ENCODE measurements at places on chromosomes 5 and 9.

GRCh38 chr5:14310901-14311300 lies 167.8 kb downstream of the TRIO start:
- no peak for DNase-seq

DNA sequence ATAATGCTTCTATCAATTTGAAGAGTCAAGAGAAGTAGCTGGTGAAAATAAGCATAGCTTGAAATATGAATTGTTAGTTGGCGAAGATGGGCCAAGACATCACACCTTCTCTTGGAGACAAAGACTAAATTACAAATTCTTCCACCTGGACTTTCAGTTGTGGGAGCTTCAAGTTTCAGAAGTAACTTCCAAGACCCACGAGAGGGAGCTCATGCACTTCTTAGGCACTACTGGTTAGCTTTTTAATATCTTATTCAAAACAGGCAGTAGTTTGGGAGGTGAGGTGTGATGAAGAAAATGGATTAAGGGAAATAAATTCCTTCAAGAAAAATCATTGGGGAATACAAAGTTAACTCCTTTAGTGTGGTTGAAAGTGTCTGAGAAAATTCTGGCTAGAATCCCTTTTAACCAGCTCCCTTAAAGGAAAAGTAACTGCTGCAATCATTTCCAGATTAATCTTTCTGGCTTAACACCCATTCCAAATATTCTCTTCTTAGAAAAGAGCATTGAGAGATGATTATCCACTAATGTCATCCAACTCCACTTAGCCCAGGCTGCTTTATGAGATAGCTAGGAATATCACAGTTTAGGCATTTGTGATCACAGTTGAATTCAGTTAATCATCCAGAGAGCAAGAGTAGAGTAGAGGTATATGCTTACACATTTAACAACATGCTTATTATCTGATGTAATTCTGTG lies 139.5 kb upstream of the DMRTA1 start:
- no peak for DNase-seq

GRCh38 chr5:133861161-133861737 lies 107.2 kb downstream of the C5orf15 start:
- DNase-seq: no peak

DNA sequence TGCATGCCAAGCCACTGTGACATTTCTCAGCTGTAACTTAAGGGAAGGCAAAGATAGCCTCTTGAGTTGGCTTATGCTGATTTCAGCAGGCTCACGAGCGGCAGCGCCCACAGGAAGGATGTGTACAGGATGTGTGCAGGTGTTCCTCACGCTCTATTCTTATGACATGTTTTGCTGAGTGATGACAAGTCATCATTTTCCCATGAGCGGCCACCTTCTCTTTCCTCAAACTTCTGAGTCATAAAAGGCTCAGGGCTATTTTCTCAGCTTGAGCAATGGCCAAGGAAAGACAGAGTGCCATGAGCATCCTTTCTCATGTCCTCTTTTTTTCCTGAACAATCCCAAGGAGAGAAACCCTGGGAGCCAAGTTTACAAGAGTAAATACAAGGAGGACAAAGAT lies 365.9 kb downstream of the PLK2 start:
- no peak for DNase-seq

GRCh38 chr5:42074353-42074752 lies 149.3 kb downstream of the FBXO4 start:
- no peak for DNase-seq

DNA sequence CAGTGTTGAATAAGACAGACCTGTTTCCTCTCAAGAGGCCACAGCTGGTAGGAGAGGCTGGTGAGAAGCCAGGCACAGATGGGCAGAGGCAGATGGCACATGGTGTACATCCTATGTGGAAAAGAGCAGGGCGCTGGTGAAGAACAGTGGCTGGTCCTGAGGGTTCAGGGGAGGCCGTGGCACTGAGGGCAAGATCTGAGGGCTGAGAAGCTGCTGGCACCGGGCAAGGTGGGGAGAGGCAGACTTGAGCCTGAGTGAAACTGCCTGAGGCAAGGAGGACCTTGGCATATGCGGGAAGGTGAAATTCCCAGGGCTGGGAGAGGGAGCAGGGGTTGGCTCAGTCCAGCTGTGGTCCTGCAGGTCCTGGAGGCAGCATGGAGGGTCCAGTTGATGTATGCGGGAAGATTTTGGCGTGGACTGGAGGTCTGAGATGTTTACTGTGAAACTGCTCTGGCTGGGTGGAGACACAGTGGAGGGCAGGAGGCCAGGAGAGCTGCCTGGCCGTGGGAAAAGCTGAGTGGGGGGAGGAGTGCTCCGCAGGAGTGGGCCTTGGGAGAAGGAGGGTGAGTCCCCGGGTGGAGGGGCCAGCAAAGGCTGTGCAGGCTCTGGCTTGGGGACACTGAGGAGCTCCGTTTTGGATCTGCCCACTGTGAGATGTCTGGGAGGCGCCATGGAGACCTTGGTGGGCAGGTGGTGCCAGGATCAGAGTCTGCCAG lies 2.6 kb downstream of the MAN1B1 start:
- DNase-seq: no peak

DNA sequence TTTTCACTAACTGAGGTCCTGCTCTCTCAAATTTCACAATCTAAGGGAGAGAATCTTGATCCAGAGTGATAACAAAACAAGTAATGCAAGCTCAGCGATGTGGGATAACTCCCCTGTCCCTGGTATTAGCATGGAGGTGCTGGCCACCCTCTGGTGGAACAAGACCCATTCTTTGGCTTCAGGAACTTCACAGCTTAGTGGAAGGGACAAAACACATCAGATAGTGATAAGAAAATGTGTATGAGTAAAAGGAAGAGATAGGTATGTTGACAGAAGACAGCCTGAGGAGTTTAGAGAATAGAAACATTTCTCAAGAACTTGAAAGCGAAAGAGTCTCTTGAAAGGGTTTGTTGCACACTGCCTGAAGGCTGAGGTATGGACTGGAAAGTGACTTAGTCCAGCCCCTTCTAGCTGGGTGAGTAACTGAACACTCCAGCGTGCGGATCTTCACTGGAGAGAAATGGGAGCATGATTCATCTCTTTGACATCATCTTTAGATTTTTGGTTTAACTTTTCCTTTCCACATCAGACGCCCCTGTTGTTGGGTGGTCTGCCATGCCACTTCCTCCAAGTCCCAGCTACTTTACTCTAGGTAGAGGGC lies 25.4 kb upstream of the ZSWIM6 start:
- DNase-seq: no peak
